ENCODE measurements at places on chromosomes 16 and 17.
A peak's percentile ranks its signal among the peaks of the same experiment; 100 is the strongest.

GRCh38 chr16:58026705-58027160 is 1.2 kb downstream of the MMP15 start:
- DNase-seq, result no peak

DNA sequence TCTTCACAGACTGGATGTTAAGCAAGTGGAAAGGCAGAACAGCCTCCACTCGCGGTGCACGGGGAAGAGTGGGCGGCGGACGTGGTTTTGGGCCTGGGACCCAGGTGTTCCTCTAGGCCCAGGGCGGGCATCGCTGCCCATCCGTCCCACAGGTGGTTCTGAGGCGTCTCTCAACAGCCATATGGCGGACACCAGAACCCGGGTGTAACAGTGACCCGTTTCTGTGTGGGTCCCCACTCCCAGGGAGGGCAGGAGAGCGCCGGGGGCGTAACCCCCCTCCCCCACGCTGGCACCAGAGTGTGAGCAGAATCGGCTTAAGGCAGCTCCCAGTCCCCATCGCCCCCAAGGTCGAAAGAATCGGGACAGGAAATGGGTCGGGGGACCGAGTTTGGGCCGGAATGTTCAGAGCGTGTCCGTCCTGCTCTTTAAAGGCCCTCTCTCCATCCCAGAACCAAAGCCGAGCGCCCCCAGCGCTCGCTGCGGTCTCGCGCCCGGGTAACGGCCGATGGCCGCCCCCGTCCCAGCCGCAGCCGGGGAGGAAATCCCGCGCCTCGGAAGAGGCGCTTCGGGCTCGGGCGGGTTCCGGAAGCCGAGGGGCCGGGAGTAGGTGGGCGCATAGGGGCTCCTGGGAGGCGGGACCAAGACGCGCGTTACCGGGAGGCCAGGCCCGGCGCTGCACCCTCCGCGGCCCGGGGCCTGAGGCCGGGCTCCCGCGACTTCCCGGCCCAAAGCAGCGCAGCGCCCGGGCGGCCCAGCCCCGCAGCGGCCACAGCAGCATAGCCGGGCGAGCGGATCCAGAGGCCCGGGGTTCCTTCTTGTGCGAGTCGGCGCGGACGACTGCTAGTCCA is at the start of gene TK2:
Gene TK2 (minus strand): TSS at position 839 of the 848 bp plus-strand sequence. CDS start 61 bp downstream, at position 778.
- peak; percentile 65 for DNase-seq

DNA sequence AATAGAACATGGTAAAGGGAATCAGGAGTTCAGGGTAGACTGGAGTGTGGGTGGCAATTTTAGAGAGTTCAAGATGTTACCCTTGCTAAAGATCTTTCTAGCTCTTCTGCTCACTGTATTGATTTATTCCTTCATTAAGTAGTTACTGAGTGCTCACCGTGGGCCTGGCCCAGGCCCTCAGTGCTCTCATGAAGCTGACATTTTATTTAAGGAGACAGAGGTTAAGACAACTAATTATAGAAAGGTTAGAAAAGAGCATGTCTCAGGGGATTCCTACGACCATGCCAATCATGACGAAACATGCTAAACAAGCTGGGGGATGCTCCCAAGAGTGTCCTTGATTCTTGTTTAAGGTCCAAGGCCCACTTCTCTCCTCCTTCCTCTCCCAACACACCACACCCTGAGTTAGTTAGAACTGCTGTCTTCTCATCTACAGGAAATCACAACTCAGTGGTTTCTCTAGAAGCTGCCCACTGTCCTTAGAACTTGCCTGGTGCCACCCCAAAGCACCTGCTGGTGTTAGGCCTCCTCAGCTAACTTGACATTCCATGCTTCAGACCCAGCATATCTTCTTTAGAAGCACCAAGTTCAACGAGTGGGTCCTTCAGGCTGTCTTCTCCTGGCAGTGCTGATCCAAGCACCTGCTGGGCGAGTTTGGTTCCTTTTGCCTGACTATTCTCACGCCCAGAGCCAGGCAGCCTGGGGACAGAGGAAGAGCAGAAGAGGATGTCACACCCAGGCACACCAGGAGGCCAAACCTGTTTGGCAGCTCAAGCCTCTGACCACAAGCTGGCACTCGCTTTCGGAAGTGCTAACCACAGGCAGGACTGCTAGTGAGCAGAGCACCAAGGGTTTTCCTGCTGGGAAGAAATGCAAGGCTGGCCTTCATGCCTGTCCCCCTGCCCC is 79.0 kb downstream of the GAS7 start:
- DNase-seq, result no peak

GRCh38 chr16:10589109-10589508 is 8.7 kb upstream of the EMP2 start:
- no peak for DNase-seq

GRCh38 chr17:10041916-10042588 is 137.0 kb upstream of the RCVRN start:
- DNase-seq, result no peak

DNA sequence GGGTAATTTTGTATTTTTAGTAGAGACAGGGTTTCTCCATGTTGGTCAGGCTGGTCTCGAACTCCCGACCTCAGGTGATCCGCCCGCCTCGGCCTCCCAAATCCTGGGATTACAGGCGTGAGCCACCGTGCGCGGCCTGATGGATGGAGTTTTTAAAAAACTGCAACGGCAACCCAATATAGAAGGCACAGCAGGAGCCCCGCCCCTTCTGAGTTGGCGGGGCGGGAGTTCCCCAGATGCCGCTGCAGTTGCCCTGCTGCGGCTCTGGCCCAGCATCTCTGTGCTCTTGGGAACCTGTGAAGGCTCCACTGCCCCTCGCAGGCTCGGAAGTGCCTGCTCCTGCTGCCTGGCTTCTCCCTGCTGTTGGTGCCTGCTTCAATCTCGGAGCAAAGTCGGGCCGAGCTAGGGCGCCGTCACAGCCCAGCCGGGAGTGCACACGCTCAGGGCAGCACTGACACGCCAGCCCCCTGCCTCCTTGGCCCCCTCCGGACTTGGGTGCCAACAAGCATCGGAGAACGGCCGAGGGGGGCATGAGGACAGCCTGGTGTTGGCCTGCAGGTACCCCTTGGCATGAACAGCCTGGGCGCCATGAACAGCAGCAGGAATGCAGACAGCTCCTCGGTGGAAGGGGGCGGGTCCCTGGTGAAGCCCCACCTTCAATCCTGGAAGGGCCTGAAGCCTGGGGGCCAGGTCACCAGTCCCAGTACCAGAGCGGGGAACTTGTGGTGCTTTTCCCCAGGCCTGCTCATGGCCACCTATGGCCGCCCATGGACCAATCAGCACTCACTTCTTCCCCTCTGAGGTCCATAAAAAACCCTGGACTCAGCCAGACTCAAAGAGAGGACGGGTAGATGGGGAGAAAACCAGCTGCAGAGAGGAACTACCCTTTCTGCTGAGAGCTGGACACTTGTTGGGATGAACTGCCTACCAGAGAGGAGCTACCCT is 2.3 kb upstream of the NT5M start:
- DNase-seq, result peak; percentile 52

- no peak for DNase-seq
These were observed 14.0 kb downstream of the AARSD1 start for GRCh38 chr17:42950044-42950783.

DNA sequence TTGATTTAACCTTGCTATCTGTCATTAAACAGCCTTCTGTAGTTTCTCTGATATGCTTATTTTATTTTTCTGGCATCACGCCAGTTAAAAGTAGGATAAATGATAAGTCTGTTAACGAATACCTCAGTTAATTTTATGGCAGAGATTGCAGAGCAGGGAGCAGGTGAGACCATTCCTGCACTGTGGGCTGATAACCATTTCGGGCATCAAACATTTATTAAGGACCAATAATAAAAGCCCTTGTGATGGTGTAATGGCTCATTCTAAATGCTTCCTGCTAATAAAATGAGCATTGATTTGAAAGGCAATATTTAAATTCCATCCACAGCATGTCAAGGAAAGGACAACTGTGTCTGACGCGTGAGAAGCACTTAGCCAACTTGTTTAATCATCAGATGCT is 94.1 kb downstream of the ASIC2 start:
- no peak for DNase-seq

GRCh38 chr17:8121681-8122421 is 2.1 kb downstream of the HES7 start:
- DNase-seq, result peak; percentile 39

- DNase-seq, result no peak
These were observed 24.5 kb downstream of the CDK5RAP3 start for GRCh38 chr17:47995241-47995935.

GRCh38 chr16:80144191-80144590 is 396.6 kb upstream of the DYNLRB2 start:
- DNase-seq, result no peak

DNA sequence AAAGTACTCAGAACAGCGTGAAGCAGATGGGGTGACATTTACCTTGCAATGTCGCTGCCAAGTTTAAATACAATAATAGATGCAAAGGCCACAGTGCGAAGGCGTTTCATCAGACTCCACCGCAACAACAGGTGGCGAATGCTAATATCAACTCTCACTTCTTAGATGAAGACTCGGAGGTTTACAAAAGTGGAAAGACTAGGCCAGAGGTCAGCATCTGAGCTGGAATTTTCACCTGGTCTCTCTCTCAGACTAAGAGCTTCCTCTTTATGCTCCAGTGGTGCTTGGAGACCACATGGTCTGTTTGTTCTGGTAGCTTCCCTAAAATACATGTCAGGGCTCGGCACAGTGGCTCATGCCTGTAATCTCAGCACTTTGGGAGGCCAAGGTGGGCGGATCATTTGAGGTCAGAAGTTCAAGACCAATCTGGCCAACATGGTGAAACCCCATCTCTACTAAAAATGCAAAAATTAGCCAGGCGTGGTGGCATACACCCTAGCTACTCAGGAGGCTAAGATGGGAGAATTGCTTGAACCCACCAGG is 169.1 kb downstream of the XYLT1 start:
- DNase-seq, result no peak

GRCh38 chr17:44202756-44203155 is 3.1 kb upstream of the ATXN7L3 start:
- no peak for DNase-seq

DNA sequence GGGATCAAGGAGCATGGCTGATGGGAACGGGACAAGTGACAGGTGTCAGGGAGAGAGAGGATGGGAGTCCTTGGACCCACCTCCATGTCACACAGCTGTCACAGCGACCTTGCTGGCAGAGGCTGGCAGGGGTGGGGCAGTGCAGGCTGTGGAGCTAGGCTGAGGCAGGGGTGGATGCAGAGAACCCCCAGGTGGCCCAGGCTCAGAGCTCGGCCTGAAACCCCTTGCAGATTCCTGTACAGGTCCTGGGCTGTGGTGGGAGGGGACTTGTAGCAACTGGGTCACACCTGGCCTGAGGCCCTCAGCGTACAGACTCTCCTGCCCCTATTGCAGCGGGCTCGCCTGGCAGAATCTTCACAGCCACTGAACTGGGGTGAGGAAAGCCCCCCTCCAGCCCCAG is 174.1 kb downstream of the NTN1 start:
- no peak for DNase-seq

- DNase-seq, result peak; percentile 30
These were observed 858 bp downstream of the MMD start for GRCh38 chr17:55420776-55421178.

DNA sequence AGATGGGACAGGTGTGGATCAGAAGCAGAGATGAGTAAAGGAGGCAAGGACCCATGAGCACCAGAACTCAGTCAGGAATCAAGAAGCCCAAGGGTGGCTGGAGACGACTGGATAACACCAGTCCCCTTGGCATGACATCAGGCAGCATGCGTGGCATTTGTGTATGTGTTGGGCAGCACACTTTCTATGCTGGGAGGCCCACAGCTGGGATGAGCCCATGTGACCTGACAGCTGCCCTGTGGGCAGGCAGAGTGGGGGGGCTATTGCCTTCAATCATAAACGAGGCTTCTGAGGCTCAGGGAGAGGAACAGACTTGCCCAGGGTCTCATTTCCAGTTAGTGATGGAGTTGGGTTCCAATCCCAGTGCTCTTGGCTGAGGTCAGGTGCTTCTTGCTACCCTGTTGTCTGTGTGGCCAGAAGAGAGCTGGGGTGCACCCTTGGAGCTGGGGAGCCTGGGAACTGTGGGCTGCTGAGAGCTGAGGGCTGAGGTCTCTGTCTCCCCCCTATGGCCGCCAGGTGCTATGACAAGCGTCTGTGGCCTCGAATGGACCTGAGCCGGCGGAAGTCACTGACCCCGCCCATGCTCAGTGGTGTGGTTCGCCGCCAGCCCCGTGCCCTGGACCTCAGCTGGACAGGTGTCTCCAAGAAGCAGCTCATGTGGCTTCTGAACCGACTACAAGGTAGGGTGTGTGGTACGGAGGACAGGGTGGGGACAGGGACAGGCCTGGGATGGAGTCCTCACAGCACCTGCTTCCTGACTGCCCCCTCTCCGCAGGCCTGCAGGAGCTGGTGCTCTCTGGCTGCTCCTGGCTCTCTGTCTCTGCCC is 7.1 kb upstream of the ORAI3 start:
- DNase-seq, result peak; percentile 57

GRCh38 chr16:17076092-17076754 is 394.5 kb downstream of the XYLT1 start:
- DNase-seq, result no peak

GRCh38 chr16:75653922-75654321 is 6.3 kb downstream of the TERF2IP start:
- no peak for DNase-seq

- DNase-seq, result no peak
These were observed 205.0 kb upstream of the ASIC2 start for GRCh38 chr17:33498069-33498468.

DNA sequence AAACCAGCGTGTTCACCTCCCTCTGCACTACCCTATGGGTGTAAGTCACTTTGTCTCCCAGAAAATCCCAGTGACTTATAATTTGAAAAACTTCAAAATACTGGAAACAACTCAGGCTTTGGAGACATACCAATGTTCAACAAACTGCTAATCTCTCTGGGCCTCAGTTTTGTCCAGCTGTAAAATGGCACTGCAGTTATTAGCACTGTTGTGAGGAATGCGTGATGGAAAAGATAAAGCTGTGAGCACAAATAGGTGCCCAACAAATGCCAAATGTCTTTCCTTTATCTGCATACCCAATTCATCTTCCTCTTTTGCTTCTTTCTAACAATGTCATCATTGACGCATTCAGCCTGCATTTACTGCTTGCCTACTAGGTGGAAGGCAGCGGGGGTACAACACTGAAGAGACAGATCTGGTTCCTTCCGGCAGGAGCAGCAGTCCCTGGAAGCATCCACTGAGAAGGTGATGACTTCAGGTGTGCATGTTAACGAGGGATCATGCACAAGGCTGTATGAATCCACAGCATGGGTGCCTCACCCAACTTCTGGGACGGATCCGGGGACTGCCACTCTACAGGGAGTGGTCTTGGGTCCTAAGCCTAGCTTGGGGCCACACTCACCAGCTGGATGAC is 63.4 kb downstream of the CYTH1 start:
- no peak for DNase-seq

DNA sequence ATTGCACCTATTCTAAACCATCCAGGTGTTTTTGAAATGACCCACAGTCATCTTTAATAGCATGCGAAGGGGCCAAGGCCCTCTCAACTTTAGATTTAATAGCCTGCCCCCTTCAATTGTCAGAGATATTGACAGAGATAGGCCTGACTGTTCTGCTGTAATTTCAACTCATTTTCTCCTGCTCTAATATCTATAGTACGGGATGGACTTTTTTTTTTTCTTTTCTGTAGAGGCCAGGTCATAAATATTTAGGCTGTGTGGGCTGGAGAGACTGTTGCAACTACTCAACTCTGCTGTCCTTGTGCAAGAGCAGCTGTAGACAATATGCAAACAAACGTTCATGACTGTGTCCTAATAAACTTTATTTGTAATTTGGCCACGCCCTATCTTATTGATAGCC is 24.7 kb upstream of the KRT20 start:
- DNase-seq, result no peak

All from activated CD4-positive, alpha-beta T cell treated with anti-CD3 and anti-CD28 coated beads for 4 hours (primary cell).